ENCODE measurements at places on chromosomes 11 and 22.

- no peak for DNase-seq
Observed at GRCh38 chr11:13214276-13214675, 63.3 kb upstream of the BMAL1 start.

- DNase-seq = no peak
Observed at GRCh38 chr22:36862251-36863242, 1.7 kb downstream of the NCF4 start.

- DNase-seq = no peak
Observed at GRCh38 chr22:37599153-37599552, 9.5 kb upstream of the GGA1 start.

- no peak for DNase-seq
Observed at GRCh38 chr11:132639403-132639802, 892.9 kb downstream of the OPCML start.

GRCh38 chr11:66936311-66936711, 21.9 kb downstream of the PC start:
- no peak for DNase-seq

- DNase-seq = no peak
Observed at GRCh38 chr22:29148826-29149225, 56.9 kb upstream of the EMID1 start.

DNA sequence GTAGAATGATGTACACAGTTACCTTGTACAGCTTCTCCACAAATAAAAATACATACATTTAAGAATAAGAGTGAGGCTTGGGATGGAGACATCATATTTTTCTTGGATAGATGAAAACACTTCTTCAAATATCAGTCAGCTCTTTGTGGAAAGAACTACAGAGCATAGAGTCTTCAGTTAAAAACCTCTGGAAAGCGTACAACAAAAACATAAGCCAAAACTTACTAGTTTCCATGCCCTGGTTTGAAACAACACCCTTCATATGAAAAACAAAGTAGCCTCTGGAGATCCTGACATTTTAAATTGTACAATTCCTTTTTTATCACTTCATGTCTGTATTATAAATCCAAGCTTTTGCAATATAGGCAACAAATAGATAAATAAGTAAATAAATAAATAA, 7.0 kb upstream of the CEP126 start:
- DNase-seq = no peak

DNA sequence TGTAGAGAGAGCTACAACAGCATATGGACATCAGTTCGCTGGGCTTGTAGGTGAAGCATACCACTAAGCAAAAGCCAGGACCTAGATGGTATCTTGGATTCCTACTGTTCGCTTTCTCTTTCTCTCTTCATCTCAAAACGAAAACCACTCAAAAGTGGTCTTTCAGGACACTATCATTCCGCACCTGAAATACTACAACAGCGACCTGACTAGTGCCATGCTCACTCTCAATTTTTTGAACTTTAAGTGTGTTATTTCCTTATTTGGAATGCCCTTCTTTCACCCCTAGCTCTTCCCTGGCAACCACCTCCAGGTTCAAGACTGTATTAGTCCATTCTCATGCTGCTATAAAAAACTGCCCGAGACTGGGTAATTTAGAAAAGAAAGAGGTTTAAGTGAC, 59.2 kb downstream of the CCDC83 start:
- no peak for DNase-seq

DNA sequence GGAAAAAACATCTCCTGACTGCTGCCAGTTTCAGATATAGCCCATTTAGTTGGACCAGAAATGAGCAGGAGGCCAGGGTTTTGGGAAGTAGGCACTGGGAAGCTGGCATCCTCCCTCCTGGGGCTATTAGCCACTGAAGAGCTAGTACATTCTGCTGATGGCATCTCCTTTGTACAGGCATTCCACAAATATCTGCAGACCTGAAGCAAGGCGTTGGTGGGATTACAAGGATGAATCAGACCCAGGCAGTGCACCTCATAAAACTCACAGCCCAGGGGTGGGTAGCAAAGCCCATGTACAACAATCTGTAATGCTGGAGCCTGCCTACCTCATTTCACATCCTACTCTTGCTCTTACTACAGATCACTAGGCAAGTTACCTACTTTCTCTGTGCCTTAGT, 27.5 kb upstream of the POU2AF1 start:
- no peak for DNase-seq

GRCh38 chr22:33969045-33969444, 48.8 kb upstream of the LARGE1 start:
- no peak for DNase-seq

GRCh38 chr11:118923721-118924587, 1.8 kb downstream of the BCL9L start:
- DNase-seq = no peak

DNA sequence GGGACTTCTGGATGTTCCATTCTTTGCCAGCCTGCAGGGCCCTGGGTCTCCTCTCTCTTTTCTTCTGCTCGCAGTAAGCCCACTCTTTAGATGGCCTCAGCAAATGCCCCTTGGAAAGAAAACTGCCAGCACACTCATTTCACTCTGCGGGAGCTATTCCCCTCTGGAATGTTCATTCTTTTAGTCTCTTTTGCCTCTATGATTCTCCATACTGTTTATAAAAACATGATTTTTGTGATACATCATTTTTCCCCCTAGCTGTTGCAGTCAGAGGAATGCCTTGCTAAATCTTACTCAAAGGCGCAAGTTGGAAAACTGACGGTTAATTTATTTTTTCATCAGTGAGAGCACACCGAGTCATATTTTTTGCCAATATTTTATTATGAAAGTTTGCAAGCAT, 184.9 kb downstream of the SNX19 start:
- no peak for DNase-seq

GRCh38 chr22:32887324-32887980, 85.9 kb downstream of the TIMP3 start:
- DNase-seq = no peak

DNA sequence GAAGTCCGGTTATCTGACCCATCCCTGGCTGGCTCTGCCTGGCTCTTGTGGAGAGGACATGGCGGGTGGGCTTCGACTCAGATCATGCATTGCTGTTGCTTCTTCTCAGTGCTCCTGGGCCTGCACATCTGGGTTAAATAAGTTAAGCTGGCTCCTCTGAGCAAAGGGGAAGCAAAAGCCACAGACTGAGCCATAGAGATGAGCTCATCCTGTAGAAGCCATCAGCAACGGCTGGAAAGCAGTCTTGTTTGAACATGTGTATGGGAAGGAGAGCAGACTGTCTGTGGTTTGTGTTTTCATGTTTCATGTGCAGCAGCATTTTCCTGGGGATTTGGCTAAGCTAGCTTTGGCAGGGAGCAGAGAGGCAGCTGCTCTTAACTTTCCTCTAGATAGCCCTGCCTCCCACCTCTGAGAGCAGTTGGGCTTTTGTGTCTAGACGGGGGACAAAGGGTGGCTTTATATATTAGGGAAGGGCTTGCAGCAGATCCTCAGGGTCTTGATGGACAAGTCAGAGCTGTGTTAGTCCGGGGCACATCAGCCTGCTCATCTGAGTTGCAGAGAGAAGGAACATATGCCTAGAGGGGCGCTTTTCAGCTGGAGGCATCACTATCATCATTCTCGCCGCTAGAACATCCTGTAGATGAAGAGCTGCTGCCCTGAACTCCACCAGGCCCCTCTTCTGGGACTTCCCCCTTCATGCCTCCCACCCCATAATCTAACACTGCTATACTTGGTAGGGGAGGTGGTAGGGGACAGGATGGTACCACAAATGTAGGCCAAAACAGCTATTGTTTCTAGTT, 14.9 kb downstream of the DCPS start:
- DNase-seq = no peak

GRCh38 chr11:43359422-43359818, 700 bp downstream of the TTC17 start:
- DNase-seq = no peak

GRCh38 chr11:75492181-75492820, 33.4 kb downstream of the GDPD5 start:
- peak; percentile 34 for DNase-seq

GRCh38 chr11:117792241-117792640, 4.8 kb downstream of the DSCAML1 start:
- no peak for DNase-seq

DNA sequence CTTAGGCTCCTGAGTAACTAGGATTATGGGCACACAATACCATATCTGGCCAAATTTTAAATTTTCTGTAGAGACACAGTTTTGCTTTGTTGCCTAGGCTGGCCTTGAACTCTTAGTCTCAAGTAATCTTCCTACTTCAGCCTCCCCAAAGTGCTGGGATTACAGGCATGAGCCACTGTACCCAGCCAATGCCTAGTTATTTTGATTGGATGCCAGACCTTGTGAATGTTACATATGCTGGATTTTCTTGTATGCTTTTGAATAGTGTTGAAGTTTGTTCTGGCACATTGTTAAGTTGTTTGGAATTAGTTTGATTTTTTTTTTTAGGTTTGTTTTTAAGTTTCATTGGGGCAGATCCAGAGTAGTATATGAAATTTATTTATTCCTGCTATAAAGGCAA, 110.7 kb upstream of the ANO5 start:
- no peak for DNase-seq

GRCh38 chr11:121281698-121282097, 10.9 kb upstream of the SC5D start:
- no peak for DNase-seq

- DNase-seq = no peak
Observed at GRCh38 chr11:88152381-88152780, 22.9 kb downstream of the RAB38 start.

DNA sequence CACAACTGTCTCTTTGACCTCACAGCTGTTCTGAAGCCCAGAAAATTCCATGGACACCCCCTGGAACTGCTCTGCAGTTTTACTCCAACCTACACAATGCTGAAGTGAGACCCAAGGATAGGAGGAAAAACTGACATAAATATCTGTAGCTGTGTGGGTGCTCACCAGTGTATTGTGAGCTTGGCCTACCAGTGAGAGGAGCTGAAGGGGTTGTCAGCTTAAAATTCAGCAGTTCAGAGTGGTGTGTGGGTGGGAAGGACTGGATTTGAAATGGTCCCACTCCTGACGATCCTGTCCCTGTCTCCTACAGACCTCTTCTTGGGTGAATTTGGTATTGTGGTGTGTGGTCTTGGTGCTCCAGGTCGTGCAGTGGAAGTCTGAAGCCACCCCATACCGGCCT, 2.2 kb downstream of the TMEM223 start:
- DNase-seq = no peak

GRCh38 chr11:64722141-64723065, 594 bp downstream of the NRXN2 start:
- DNase-seq = no peak

GRCh38 chr11:107006076-107006833, 12.0 kb downstream of the GUCY1A2 start:
- DNase-seq = no peak

- DNase-seq = no peak
Observed at GRCh38 chr11:65338676-65339075, 5.0 kb downstream of the DPF2 start.

DNA sequence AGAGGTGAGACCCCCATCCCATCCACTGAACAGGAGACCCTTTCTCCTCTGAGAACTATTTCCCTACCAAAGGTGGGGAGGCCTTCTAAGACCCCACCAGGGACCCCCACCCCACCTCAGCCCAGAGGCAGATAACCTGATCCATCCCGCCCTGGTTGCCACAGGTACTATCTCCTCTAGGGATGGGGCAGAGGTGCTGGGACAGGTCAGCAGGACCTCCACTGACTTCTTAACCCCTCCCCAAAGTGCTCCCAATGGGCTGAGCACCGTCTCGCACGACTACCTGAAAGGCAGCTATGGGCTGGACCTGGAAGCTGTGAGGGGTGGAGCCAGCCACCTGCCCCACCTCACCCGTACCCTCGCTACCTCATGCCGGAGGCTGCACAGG, 4.3 kb downstream of the INPPL1 start:
- no peak for DNase-seq

DNA sequence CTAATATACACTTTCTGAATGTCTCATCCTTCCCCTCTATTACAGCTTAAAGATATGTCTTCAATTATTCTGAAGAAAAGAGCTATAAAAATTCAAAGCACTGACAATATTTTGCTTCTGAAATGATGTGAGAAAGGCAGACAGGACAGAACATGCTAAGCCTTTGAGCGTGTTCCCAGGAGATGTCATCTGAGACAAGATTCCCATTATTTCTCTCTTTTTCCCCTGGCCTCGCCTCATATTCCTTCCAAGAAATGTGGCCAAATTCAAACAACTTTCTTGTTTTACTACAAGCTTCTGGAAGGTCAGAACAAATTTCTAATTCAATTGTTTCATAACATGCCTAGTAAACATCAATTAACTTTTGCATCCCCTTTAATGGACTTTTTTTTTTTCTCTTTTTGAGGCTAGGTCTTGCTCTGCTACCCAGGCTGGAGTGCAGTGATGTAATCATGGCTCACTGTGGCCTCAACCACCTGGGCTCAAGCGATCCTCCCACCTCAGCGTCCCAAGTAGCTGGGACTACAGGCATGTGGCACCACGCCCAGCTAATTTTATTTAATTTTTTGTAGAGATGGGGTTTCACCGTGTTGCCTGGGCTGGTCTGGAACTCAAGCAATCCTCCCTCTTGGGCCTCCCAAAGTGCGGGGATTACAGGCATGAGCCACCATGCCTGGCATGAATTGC, 37.1 kb upstream of the NFRKB start:
- no peak for DNase-seq

DNA sequence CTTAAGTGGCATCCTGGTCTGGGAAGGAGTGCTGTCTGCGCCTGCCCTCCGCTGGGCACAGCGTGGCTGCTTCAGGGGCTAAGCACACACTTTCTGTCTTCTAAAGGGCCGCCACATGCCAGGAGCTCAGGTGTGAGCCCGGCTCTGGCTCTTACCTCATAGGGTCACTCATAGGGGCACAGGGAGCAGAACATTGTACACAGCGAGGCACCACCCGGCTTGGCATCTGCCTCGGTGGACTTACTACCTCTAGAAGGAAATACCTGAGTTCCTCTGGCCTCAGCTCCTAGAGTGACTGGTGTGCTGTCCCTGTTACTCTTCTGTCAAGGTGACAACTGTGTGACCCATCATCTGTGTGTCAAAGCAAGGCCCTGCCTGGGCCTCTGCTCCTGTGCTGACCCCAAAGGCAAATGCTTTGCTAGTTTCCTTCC, 13.4 kb downstream of the NEAT1 start:
- no peak for DNase-seq

DNA sequence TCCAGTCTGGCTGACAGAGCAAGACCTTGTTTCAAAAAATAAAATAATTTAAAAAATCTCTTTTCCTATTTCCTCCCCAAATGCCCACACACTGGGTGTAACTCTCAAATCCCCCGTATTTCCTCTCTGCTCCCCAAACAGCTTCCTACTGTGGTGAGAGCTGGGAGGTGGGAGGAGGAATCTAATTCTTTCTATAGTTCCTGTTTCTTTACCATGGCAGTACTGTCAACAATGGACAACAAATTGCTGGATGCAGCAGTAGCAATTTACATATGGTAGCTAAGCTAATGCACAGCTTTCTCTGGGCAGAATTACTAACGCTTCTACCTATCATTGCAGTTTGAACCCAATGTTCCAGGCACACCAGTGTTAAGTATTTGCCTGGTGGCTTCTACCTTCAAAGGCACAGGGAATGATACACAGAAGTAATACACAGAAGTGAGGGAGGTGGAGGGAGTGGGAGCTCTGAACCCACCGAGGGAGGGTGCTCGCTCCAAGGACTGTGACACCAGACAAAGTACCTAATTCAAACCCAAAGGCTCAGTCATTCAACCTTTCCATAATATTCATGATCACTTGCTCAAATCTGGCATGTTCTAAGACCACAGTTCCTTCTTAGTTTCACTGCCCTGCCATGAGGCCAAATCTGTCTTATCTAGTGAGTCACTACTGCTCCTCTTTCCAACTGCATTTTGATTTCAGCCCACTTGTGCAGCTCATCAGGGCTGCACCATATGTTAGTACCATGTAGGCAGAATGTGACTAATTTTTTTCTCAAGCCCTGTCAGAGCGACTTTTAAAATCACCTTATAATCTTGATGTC, 37.9 kb downstream of the CELF1 start:
- no peak for DNase-seq

- no peak for DNase-seq
Observed at GRCh38 chr22:31210556-31211421, 1.3 kb upstream of the LIMK2 start.

Measured in stimulated activated CD4-positive, alpha-beta T cell treated with anti-CD3 and anti-CD28 coated beads, Interleukin-15, amount 100 ng/mL, for 1 hour (primary cell).